ENCODE measurements at places on chromosomes 16 and 17.

DNA sequence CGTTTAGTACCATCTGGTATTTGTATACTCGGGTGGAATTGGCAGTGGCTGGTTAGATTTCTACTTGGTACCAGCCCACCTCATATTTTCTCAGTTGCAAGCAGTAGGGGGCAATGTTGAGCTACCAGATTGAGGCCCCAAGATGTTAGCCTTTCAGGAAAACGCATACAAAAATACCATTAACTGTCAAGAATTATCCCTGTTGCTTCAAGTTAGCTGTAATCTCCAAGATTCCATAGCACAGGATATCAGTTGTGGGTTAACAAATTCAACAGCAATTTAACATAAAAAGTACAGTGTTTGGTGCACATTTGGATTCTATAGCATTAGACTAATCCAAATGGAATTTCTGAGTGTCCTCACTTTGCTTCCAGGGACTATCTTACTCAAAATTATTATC is 188.2 kb downstream of the FTO start:
- DNase-seq, result no peak

DNA sequence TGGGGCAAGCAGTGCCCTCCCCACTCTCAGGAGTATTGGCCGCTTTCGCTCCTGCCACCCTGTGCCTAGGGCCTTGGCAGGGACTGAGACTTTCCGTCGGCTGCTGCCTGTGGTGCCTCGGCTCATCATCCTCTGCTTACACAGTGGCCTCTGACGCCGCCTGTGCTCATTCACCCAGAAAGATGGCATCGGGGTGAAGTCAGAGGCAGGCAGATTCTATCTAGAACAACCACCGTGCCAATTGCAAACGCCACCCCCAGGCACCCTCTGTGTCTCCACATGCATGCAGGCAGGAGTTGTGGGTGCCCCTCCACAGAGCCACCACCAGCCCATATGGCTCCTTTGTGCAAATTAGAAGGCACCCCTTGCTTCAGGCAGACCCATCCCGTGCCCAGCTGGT is 154.2 kb upstream of the GSE1 start:
- DNase-seq, result no peak

GRCh38 chr17:81616877-81617276 is 20.0 kb downstream of the NPLOC4 start:
- no peak for DNase-seq

DNA sequence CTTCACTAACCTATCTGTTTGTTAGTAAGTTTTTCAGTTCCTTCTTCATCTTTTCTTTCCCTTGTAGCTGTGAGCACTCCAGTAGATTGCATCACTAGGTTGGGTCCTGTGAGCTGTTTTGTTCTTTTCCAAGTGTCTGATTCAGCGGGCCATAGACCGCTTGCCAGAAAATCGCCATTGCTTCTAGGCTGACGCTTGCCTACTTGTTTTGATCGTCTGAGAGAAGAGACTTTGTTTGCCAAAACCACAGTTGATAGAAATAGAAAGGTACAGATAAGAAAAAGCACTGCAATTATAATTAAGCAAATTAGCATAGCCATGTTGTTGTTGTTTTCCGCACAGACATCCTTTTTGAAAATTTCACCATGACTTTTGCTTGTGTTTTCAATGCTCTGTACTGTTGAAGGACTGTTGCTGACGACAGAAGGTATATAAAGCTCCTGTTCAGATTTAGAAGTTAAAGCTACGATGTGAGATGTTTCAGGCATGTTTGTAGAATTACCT is 3.1 kb downstream of the EVI2A start:
- no peak for DNase-seq

GRCh38 chr16:53153130-53153529 is 98.3 kb downstream of the CHD9 start:
- DNase-seq, result no peak

GRCh38 chr16:54936979-54937670 is 6.5 kb downstream of the IRX5 start:
- no peak for DNase-seq

GRCh38 chr17:49557312-49558024 is 18.2 kb upstream of the NXPH3 start:
- no peak for DNase-seq

GRCh38 chr16:30032083-30032819 is 1.2 kb upstream of the TLCD3B start:
- peak; percentile 42 for DNase-seq

DNA sequence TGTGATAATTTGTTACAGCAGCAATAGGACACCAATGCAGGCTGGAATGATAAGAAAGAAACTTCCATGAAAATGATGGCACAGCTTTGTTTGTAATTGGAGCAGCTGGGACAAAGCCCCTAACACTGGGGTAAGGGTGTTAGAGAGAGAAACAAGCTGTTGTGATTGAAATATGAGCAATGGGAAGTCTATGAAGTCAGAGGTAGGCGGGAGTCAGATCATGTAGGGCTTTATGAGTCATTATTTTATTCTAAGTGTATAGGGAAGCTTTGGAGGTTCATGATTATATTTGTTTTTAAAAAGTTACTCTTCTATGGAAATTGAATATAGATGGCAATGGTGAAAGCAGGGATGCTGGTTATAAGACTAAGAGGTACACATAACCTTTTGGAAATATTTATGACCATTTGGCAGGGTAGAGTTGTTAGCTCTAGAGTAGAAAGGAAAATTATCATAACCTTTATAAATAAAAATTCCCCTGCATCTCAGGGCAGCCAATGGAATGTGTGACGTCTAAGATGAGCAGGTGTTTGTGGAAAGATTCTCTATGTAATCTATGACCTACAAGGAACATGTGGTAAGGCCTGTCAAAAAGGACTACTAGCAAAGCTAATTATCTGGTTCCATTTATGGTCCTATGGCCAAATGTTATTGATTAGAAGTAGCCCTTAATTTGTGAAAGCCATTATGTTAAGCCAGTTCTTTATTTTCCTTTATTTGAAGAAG is 85.6 kb downstream of the KCNJ2 start:
- DNase-seq, result no peak

- no peak for DNase-seq
Observed at GRCh38 chr17:76673729-76674128, 30.2 kb upstream of the ST6GALNAC1 start.

- no peak for DNase-seq
Observed at GRCh38 chr16:84176192-84177053, 10.4 kb downstream of the TAF1C start.

- no peak for DNase-seq
Observed at GRCh38 chr16:81446907-81447268, 2.3 kb downstream of the CMIP start.

DNA sequence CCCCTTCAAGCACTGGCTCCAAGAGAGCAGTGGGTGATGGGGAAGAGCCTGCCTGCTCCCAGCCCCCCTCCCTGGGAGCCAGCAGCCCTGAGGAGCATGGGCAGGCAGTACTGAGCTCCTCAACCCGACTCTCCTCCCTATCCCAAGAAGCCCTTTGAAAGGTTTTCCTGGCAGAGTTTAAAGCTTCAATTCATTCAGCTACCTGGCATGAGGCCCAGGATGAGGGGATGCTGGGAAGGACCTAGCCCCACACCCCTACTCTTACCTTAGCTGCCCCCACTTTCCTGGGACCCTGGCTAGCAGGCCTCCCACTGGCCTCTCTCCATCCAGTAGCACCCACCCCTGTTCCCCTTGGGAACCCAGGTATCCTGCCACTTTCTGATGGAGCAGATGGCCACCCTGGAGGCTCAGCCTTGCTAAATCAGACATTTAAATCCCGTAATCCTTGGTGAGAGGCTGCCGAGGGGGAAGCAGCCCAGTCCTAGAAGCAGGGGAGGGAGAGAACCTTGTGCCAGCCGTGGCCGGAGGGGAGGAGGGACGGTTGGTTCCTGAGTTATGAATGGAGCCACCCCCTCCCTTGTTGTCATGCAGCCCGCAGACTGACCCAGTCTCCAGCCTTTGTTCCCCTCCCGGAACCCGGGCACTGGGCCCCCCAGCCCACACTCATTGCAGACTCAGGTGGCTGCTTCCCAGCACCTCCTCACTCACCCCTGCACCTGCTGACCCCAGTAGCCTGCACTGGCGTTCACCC is 17.1 kb downstream of the ATP1B2 start:
- no peak for DNase-seq

DNA sequence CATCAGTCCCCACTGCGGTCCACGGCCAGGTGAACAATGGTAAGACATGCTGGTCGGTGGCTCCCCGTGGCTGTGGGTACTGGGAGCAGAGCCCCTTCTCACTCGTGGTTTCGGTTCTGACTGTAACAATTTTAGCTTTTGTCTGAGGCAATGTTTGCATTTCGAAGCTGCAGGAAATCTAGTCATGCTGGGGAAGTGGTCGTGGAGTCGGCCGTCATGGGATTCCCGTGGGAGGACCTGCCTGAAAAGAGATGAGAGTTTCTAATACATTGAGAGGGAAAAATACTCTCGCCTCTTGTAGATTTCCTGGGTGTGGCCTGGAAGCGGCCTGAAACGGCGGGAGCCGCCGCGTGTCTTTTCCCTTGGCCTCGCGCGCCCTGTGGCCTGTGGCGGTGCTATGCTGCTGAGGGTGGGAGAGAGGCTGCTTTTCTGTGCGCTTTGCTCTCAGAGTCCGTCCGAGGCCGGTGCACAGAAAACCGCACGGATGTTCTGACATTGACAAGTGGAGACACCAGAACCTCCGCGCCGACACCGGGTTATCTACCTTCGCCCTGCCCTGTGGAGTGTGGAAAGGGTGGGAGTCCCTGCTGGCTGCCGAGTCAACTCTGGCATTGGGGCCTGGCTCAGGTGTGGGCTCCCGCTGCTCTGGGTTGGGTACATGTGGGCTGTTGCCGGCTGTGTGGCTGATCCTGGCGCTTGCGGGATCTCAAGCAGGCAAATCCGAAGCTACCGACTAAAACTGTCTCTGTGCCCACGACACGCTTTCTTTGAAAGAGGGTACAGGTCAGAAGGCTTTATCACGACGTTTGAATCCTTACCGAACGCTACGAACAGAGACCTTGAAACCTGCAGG is 60.8 kb downstream of the WDR45B start:
- DNase-seq, result no peak

- no peak for DNase-seq
Observed at GRCh38 chr16:19884611-19885450, at the start of gene GPRC5B. Gene GPRC5B (minus strand): TSS chr16:19884848. CDS start chr16:19872845, 12,003 bp downstream.

DNA sequence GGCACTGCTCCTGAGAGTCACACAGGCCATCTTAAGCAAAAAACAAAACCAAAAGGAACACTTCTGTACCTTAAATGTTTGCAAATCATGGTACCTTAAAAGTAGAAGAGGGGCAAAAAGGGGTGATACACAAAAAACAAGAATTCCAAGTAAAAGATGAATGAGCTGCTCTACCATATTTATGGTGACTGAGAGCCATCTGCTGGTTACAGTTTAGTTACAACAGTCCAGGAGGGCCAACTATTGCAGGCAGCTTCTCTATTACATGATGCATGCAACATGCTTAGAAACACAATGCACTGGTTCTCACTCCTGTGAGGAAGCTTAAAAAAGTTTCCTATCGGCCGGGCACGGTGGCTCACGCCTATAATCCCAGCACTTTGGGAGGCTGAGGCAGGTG is 53.5 kb downstream of the STX8 start:
- DNase-seq, result peak; percentile 11

DNA sequence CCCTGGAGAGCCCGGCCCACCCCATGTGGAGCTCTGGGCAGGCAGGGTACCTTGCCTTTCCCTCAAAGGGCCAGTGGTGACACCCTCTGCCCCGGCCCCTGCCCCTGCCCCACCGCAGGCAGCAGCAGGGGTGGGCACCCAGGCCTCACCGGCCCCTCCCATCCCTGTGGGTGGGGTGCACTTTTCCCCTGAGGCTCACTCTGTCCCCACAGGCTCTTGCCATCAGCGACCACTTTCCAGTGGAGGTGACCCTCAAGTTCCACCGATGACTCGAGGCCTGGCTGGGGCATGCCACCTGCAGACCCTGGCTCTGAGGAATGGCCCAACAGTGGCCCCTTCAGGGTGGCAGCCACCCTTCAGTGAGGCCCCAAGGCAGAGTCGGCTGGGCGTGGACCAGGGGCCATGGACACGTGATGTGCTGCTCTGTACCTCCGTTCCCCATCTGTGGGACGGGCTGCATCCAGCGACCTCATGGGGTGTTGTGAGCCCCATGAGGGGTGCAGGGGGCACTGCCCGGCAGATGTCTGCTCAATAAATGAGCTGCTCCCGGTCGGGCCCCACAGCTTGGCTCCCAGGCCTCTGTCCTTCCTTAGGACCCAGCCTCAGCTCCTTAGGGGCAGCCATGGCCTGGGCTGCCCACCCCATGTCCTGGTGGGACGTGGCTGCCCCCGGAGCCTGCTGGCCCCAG is 2.0 kb downstream of the DNASE1L2 start:
- DNase-seq, result no peak

- no peak for DNase-seq
Observed at GRCh38 chr17:49452201-49452600, 37.5 kb upstream of the PHB1 start.

GRCh38 chr17:38745545-38745944 is 2.6 kb downstream of the PCGF2 start:
- DNase-seq, result no peak

DNA sequence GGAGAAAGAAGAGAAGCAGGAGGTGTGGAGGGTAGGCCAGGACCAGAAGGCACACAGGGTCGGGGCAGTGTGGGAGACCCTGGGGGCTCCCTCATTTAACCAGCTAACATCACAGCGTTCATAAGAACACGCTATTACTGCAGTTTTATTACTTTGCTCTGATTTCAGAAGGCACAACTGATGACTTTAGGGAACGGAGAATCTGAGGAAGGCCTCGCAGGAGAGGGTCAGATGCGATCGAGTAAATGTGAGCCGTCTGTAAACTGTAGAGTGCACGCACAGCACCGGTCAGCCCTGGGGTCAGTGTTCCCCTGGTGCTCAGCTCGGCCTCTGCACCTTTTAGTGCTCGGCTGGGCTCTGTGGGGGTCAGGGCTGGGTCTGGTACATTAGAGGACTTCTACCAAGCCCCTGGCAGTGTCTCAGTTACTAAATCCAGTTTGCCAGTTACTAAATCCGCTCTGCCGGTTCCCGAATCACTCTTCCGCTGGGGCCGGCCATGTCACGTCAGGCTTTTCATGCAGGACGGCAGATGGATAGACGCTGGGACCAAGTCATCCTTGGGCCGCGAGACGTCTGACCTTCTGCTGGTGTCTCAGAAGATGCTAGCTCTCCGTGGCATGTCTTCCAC is 325.9 kb downstream of the SEC14L1 start:
- DNase-seq, result no peak

DNA sequence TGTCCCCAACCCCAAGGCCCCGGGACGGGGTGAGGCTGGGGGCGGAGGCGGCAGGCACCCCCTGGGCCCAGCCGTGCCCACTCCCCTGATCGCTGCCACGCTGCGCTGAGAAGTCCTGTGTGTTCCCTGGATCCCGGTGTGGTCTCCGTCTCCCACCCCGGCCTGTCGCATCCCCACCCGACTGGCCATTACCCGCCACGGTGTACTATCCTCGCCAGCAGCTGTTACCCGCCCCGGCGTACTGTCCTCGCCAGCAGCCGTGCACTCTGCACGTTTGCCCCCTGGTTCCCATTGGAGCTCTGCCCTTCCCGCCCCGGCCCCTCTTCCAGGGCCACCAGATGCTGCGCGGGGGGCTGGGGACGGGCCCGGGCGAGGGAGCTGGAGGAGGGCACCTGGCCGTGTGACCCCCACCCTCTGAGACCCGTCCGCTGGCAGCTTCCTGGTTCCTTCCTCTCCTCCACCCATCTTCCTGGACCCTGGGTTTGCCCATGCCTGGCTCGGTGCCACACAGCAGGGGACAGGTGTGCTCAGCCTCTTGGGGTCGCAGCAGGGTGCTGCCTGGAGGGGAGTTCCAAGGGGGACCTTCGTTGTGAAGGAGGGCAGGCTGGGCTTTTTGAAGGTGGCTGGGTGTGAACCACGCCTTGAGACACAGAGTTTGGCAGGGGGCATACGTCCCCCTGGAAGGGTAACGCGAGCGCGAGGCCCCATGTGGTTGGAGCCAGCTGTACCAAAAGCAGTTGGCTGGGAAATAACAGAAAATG is 19.7 kb downstream of the BAHCC1 start:
- no peak for DNase-seq

GRCh38 chr16:17230932-17231581 is 239.7 kb downstream of the XYLT1 start:
- DNase-seq, result no peak
